ENCODE measurements at places on chromosomes 5 and 9.

- no peak for DNase-seq
Measured at GRCh38 chr9:18707061-18707461, 233.1 kb downstream of the ADAMTSL1 start.

DNA sequence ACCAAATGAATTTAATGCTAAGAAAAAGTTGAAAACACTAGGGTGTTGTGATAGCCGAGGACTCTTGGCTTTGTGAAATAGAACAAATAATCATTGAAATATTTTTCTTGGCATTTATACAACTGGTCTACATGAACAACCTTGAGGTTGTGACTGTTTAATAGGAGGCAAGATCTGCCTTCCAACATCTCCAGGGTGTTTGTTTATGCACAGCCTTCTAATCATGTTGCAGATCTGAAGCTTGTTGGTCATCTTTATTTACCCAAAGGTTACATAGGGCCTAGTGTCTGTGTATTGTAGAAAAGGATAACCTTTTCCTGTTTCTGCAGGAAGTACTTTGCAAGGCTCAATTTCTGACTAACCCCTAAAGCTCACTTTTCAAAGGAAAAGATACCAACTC, 65.2 kb upstream of the RANBP3L start:
- DNase-seq, result no peak

GRCh38 chr5:169218861-169219260, 82.1 kb downstream of the SLIT3 start:
- DNase-seq, result no peak

- no peak for DNase-seq
Measured at GRCh38 chr9:129352146-129352865, 174.2 kb upstream of the IER5L start.

DNA sequence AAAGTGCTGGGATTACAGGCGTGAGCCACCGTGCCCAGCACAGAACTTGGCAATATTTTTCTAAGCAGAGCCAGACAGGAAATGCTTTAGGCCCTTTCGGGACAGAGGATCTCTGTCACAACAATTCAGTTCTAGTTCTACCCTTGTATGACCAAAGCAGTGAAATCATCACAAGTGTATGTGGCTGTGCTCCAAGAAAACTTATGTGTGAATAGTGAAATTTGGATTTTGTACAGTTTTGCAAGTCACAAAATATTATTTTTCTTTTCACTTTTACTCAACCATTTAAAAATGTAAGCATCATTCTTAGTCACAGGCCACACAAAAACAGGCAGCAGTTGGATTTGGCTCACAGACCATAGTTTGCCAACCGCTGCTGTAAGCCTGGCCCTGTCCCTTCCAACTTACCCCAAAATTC, 20.4 kb upstream of the PRUNE2 start:
- no peak for DNase-seq
